ENCODE measurements at places on chromosomes 6 and 20.

DNA sequence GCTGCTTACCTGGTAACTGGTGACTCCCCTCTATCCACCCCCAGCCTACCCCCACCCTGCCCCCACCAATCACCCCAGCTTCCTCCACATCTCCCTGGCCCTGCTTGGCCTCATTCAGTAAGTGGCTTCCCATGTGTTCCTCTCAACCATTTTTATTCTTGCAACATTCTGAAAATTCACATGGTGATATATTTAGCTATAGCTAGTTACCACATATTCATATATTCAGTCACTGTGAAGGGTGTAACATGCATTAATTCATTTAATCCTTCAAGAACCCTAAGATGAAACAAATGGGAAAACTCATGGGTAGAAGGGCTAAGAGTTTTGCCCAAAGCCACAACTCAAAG is 95.4 kb upstream of the CEP85L start:
- no peak for DNase-seq

- no peak for DNase-seq
Measured at GRCh38 chr6:54655162-54655561, 191.4 kb upstream of the FAM83B start.

DNA sequence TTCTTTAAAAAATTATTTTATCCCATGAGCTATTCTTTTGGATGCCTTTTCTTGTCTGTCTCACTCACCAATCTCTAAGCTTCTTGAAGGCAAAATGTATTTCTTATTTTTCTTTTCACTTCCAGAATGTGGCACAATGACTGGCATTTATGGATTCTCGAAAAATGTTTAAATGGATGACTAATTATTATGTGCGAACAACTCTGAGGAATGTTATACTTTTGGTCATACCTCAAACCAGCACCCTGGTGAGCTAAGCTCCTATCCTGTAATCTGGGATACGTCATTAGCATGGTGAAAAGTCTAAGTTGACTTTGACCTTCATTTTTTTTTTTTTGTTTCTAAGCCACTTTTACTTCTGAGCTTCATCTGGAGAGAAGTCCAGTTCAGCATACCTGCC is 214.0 kb upstream of the CEP162 start:
- no peak for DNase-seq

DNA sequence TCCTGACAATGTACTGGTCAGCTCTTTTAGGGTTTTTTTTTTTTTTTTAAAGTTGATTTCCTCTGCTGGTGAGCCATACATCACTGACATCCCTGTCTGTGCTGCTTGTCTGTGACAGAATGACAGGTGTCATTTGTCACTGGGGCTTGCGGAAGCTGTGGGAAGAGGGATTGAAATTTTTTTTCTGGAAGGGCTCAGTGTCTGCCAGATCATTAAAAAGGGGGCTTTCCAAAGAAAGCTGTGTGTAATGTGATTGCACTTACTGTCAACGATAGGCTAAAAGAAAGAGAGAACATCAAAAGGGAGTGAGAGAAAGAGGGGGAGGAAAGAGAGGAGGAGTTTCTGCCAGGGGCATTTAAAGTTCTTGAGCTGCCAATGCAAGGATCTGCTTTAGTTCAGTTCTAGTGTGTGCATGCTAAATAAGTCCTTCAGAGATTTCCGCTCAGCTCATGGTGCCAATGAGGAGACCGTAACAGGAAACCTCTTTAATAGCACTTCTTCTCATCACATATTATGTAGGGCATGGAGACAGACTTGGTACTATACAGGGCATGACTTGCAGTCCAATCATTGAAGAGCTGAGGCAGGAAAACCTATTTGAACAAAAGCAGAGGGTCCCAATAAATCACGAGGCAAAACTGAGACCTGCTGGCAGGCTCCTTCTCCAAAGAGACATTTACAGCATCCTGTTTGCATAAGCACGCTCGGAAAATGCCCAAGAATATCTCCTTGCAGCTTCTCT is 177.2 kb downstream of the TSHZ2 start:
- DNase-seq, result peak; percentile 45

DNA sequence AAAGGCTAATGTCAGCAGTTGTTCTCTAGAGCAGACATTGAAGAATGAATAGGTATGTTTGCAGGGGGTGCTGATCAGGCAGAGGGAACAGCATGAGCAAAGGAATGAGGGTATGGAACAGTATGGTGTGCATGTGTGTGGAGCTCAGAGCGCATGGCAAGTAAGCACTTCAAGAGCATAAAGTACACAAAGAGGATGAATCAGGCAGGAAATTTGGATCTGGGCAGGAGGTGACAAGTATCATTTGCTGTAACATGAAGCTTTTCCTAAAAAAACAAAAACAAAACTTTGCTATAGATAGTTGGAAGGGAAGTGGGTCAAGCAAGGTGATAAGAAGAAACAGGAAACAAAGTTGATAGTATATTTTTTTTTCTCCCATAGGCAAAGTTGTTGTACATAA is 746.8 kb downstream of the HDGFL1 start:
- DNase-seq, result no peak

DNA sequence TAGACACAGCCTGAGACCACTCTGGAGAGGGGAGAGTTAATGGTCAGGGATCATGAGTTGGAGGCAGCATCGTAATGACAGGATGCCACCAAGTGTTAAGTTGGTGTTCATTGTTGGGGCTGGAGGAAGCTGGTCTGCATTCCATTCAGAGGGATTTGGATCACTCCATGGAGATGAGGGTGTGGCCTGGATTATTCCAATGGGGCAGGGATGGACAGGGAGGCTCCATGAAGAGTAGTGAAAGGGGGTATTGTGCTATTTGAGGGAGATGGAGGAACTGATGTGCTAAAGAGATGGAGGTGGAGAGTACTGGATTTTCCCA is 1.1 kb downstream of the SAPCD1 start:
- no peak for DNase-seq

- peak; percentile 38 for DNase-seq
Measured at GRCh38 chr20:5569021-5569420, 181.2 kb upstream of the SHLD1 start.

Measured in NCI-H1436 (cell line).